MCF 10A (cell line): ENCODE measurements at places on chromosomes 6 and 20. TPM values are rescaled to one million over a fixed set of nuclear protein-coding genes. Genes with fewer than 3 reads are reported as not detected.
A peak's percentile ranks its signal among the peaks of the same experiment; 100 is the strongest.

DNA sequence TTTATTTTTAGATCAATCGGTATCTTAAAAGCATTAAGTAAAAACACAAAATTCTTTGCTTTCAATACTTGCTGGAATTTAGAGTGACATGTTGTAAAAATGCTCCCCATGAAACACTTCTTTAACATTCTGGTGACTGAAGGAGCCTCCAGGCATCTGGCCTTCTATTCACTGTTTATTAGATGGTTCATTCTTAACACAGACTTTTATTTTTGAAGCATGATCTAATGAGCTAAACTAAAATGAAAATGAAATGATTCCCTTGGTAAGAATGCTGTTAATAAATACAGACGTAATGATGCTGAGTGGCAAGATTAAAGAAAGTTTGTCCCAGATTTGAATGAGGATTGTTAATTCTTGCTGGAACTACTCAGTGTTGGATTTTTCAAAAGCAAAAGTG lies 698.4 kb downstream of the TENT5A start:
- no peak for DNase-seq

DNA sequence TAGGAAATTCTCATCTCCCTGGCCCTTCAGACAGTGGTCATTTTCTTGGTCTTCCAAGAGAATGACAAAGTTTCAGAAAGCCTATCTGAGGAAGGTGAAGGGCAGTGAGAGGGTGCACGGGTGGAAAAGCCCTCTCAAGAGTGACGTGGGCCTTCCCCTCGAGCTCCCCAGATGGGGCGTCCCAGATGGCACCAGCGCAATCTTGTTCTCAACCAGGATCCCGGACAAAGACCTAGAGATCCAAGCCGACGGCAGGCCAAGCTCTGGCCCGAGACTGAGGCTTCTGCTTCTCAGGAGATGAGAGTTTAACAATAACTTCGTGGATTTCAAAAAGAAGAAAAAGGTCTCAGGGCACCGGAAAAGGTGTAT lies 797 bp upstream of the ZNF133 start:
- DNase-seq, result no peak

DNA sequence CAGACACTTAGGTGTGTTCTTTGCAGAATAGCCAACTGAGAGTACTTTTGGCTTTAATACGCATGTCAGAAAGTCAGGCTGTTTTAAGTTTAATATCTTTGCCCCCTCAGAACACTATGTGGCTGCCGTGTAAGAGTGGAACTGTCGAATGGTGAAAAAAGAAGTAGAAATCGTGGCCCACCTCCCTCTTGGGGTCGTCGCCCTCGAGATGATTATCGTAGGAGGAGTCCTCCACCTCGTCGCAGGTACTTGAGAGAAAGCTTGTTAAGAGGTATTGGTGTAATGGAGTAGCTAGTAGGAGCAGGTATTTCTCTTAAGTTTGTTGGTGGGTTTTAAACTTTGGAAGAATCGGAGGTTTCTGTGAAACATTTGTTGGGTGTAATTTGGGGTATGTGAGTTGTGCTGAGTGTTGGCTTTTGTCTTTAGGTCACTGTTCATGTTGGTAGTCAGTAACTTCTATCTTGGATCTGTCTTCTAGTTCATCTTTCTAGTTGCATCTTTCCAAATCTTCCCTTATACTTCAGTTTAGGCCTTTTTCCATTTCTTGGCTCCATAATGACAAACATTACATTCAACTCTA lies 4.7 kb downstream of the SRSF3 start:
- DNase-seq, result no peak

MYH7B gene
- total RNA-seq, result 0.07 and 0.27 TPM in 2 replicates

SIM1 gene
- total RNA-seq, result not detected in 2 replicates

DNA sequence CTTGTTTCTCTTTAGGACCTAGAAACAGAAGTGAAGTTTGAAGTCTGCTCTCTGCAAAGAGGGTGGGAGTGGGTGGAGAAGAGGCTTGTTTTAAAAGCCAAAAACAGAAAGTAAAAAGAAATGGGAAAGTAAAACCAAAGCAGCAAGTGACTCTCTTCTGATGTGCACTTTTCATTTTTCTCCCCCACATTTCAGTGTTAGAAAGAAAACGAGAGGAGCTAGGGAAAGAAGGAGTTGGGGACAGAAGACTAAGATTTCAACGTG lies 1.3 kb downstream of the C6orf141 start:
- no peak for DNase-seq

DNA sequence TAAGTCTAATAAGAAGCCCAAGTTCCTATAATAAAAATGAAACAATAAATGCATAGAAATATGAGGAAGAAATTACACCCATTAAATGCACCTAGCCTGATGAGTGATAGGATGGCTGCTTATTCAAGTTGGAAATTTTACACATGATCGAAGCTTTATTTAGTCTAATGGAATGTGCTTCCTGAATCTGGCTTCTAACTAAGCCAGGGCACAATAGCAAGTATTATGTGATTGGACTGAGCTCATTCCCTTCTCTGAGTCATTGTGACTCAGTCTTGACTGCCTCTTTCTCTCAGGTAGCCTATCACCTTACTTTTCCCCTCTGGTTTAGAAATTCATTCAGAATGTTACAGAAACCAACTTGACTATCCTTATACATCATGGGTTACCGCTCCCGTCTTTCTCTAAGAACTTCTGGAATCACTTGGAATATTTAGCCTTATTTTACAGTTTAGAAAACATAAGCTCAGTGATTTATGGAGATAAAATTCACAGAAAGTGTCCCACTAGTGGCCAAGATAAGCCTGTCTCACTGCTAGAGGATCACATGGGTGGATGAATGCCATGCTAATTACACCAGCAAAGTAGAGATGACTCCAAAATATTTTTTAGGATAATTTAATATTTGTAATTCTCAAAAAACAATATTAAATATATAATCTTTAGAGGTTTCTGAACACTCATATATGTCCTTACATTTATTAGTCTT lies 505.3 kb upstream of the JAG1 start:
- DNase-seq, result peak; percentile 77

FOXF2 gene
- 8.0 and 10.0 TPM in 2 replicates for total RNA-seq
